ENCODE measurements at places on chromosomes 1 and 21.
A peak's percentile ranks its signal among the peaks of the same experiment; 100 is the strongest.

DNA sequence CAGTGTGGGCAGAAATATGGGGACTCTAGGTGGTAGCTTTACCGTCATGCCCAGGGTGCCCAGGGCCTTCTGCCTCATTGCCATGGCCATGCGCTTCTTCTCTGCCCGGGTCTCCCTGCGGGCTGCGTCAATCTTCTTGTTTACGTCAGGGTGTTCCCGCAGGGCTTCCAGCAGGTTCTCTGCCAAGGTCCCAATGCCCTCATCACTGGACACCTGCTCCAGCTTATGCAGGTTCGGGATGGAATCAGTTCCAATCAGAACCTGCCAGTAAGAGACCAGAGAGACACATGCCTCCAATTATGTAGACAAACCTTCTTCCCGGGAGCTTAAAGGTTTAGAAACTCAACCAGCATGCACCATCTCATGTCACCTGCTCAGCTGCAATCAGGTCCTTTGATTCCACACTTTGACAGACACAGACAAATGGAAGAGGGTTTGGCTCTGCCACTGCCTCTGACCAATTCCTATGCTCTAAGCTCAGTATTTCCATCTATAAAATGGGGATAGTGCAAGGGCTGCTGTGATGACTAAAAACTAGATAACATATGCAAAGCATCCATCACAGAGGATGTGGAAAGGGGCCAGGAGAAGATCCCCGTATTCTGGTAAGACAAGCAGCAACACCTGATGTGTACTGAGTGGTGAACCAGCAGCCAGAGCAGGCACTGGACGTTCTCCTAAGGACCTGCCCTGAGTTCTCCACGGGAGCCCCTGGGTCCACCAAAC is 121.2 kb downstream of the UBR4 start:
- no peak for DNase-seq

DNA sequence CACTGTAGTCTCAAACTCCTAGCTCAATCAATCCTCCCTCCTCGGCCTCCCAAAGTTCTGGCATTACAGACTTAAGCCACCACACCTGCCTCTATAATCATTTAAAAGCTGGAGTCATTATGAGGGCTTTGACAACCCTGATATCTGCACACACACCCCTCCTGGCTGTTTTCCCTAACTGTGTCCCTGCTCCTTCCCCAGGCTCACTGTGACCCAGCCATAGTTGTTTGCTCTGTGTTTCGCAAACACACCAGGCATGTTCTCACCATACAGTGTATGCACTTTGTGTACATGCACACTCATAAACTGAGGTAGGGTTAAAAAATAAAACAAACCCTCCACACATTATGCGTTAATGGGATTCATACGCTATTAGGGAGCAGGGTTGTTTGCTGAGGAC is 21.8 kb upstream of the IL20 start:
- DNase-seq = no peak

DNA sequence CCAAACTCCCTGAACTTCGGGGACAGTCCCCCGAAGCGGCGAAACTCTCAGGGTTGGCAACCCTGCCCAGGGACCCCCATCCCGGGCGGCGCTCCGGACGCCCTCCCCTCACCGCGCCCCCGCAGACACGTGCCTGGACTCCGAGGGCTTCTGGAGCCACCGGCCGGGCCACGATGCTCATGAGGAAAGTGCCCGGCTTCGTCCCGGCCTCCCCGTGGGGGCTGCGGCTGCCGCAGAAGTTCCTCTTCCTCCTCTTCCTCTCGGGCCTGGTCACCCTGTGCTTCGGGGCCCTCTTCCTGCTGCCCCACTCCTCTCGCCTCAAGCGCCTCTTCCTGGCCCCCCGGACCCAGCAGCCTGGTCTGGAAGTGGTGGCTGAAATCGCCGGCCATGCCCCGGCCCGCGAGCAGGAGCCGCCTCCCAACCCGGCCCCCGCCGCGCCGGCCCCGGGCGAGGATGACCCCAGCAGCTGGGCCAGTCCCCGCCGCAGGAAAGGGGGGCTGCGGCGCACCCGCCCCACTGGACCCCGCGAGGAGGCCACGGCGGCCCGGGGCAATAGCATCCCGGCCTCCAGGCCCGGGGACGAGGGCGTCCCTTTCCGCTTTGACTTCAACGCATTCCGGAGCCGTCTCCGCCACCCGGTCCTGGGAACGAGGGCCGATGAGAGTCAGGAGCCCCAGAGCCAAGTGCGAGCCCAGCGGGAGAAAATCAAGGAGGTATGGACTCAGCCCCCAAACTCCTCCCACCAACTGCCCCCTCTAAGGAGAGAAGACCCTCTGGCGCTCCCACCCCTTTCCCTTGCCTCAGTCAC is 1.2 kb downstream of the MAN1C1 start:
- DNase-seq = no peak

- DNase-seq = no peak
Measured at GRCh38 chr1:158311066-158311465, 20.3 kb downstream of the CD1B start.

DNA sequence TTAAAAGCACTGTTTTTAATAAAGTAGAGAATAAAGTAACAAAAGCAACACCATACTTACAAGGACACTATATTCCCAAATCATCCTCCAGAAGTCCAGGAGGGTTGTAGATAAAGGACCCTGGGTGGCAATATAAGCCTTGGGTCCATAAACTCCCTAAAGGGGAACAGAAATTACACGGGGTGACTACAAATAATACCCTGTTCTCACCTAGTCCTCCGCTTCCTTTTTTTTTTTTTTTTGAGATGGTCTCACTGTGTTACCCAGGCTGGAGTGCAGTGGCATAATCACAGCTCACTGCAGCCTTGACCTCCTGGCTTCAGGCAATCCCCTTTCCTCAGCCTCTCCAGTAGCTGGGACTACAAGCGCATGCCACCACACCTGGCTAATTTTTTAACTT is 13.1 kb downstream of the PTPN22 start:
- no peak for DNase-seq

DNA sequence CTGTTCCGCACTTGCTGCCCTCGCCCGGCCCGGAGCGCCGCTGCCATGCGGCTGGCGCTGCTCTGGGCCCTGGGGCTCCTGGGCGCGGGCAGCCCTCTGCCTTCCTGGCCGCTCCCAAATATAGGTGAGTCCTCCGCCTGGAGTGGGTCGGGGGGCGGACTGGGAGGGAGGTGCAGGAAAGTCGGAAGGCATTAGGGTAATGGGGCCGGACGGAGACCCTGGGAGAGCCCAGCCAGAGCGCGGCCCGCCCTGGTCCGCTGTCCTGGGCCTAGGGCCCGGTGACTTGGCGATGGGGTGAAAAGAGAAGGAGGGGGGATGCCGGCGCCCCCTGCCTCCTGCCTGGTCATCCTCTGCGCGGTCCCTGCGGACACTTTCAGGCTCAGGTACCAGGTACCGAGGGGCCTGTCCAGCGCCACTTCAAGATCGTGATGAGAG is 243 bp downstream of the ADAM15 start:
- DNase-seq = no peak

GRCh38 chr1:55334160-55334559 is 119.0 kb upstream of the USP24 start:
- no peak for DNase-seq

GRCh38 chr1:100629391-100629790 is 90.2 kb upstream of the VCAM1 start:
- no peak for DNase-seq

DNA sequence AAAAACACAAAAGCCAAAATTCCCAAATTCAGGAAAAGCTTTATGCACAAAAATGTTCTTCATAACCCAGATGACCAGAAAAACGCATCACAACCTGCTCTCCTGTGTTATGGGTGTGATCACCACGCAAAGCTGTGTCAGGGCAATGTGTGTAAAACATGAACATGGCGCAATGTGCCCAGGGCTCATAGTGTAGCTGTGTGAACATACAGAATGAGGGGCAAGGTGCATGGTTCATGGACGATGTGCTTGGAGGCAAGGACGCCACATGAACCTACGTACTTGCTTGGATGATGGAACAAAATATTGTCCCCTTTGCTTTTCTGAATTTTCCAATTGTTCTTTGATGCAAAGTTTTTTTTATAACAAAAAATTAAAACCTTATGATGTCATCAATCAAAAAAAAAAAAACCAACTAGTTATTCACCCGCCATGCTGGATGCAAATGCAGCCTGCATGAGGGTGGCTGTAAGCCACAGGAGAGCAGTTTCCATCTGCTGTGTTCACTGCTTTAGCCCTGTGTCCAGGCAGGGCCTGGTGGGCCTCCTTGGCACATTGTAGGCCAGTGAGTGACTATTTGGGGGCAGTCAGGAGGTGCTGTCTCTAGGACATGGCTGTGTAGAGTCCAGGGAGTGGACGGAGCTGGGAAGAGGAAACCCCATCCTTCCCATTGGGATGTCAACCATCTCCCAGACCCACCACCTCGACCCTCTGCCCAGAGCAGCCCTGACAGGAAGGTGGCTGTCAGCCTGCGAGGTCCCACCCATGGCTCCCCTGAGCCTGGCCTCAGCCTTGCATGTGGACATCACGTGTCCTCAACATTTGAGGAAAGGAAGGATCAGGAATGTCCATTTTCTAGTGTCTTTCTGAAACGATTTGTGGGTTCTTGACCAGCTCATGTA is 13.6 kb downstream of the KRTAP10-1 start:
- no peak for DNase-seq

GRCh38 chr1:65812065-65812464 is 19.4 kb downstream of the PDE4B start:
- DNase-seq = peak; percentile 3

DNA sequence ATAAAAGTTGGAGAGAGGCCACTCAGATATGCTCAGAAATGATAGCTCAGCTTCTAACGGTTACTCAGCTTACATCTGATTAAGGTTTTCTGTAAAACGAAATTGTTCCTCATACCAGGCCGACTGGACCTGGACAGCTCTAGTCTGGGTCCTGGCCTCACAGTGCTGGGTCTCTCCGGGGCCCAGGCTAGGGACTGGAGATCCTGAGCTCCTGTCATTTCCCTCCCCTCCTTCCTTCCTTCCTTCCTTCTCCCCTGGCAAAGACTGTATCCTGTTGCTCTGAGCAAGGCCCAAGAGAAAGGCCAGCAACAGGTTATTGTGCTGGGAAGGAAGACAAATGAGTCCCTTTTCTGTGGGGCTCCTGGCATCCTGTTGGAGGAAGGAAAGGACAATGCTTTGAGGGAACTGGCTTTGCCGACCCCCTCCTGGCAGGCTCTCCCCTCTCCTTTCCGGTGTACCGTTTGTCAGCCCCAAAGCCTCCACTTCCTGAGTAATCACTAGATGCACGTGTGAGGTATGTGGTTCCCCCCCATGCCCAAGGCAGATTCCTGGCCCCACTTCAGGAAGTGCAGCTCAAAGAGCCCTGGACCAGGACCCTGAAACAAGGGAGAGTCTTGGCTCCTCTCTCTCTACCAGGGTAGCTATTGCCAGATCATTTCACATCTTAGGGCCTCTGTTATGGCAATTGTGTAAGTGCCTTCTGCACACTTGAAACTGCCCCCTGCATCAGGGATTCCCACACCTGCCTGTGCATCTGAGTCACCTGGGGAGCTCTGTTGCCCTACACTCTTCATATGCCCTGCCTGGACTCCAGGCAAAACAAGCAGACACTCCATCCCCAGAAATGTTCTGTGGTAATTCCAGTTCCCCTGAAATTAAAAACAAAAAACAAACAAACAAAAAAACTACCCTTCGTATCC is 212.7 kb upstream of the FGGY start:
- DNase-seq = no peak

DNA sequence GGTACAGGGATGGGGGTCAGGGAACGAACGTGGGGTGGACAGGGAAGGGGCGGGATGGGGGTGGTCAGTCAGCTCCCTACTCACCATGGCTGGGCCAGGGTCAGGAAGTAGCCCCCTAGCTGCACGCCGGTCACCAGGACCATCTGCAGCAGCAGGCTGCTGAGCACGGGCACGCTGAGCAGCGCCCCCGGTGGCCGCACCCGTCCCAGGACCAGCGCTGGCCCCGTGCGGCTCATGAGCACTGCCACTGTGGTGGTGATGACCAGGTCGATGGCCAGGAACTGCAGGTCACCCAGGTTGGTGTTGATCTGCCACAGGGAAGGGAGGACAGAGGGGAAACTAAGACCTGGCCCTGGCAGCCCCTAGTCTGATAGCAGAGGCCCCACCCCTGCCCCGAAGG is 6.5 kb upstream of the MFAP2 start:
- no peak for DNase-seq

- no peak for DNase-seq
Measured at GRCh38 chr1:229087339-229087738, 183.6 kb upstream of the RAB4A start.

DNA sequence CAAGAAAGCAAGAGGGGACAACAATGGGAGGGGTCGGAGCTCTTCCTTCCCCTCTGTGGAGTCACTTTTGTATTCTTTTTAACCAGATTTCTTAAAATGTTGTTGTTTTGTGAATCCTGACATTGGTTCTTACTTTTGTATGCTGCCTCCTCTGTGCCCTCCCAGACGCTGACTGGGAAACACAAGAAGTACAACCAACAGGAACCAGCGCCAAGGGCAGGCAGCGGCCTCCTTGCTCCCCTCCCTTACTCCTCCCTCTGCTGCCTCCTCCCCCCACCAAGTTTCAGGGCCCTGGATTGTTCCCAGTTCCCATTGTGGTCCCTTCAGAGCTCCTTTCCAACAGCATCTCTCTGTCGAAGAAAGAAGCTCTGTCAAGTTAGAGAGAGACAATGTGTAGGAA is 111.1 kb downstream of the BRINP2 start:
- DNase-seq = no peak

GRCh38 chr1:98949621-98950020 is 55.0 kb downstream of the PLPPR5 start:
- no peak for DNase-seq

DNA sequence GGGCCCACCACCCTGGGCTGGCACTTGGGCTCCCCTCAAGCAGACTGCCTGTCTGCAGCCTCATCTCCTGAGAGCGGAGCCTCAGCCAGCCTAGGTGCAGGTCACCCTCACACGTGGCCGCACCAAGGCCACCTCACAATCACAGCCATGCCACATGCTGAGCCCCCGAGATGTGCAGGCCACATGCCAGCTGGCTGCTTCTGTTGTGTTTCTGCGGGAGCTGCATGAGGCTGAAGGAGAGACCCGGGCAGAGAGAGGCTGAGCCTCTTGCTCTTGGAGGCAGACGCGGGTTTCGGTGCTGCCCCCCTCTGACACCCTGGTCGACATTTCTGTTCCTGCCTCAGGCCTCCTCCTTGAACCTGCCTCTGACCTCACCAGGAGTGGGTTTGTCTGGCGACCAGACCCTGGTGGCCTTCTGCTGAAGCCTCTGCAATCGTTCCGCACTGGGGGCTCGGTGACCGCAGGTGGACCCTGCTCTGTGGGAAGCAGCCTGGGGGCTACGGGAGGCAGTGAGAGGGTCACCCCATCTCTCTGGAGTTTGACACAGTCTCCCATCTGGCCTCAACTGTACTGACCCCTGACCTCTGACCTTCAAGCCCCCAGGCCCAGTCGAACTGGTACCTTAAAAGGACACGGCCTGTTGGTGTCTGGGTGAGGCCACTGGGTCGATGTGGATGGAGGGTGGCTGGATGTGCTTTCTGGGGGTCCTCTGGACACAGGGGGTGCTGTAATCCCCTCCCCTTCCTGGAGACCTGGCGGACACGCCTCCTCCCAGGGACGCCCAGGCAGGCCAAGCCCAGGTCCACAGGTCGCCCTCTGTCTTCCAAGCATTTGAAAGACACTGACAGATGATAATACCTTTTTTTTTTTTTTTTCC is 13.0 kb upstream of the C1orf174 start:
- no peak for DNase-seq

- no peak for DNase-seq
Measured at GRCh38 chr1:47732489-47732888, 264.7 kb downstream of the TRABD2B start.
